GM10248 (cell line): ENCODE measurements at places on chromosomes 2 and 18.

- DNase-seq: no peak
Observed at GRCh38 chr2:188663301-188663700, 310.9 kb upstream of the COL3A1 start.

DNA sequence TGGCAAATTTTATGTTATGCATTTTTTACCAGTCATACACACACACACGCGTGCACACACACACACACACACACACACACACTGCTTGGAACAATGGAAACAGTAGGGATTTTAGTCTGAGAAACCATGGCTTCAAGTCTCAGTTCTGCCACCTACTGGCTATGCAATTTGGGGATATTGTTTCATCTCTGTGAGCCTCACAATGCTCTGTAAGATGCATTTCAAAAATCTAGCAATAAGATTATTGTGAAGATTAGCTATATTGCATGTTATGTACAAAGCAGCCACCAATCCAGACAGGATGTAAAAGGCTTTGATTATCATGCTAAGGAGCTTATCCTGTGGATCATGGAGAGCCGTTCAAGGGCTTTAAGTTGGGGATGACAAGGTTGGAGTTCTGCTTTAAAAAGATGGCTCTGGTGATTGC, 401.4 kb downstream of the NBAS start:
- DNase-seq: peak; percentile 37

DNA sequence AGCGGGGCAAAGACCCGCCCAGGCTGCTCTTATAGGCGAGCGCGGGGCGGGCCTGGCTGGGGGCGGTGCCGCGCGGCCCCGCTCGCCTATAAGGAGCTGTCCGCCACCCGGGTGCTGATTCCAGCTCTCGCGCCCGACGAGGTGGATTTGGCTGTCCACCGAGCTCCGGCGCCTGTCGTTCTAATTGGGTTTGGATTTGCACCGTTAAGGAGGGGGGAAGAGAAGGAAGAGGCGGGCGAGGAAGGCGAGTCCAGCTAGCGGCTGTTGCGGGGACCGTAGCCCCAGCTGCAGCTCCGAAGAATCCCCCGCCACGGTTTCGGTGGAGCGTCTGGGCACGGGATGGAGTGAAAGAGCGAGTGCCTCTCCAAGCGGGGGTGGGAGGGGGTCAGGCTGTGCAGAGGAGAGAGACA, at the start of gene CNTNAP5:
Gene CNTNAP5, plus strand, starts transcription at position 117 of the 410 bp plus-strand sequence. CDS start 364 bp downstream, outside the sequence.
- DNase-seq: peak; percentile 43

DNA sequence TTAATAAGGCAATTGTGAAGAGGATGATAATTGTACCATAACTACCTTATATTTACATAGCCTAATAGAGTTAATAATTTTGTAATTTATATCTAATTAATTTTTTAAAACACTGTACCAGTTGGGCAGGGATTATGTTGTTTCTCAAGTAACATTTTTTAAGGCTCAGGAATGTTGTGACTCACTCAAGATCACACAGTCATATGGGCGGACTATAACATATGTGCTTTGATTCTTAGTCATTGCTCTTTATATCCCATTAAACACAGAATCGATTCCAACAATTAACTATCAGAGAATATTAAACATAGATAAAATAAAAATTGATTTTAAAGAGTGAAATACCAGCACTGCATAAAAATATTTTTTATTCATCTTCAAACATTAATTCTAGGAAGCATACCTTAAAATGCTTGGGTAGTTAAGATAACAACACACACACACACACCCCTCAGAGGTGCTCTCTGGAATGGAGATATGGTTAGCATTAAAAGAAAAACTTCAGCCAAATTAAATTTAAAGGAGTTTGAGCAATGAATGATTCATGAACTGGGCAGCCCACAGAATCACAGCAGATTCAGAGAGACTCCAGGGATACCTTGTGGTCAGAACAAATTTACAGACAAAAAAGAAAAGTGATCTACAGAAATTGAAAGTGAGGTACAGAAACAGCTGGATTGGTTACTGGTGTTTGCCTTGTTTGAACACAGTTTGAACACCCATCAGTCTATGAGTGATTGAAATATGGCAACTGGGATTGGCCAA, 869.4 kb upstream of the ID2 start:
- DNase-seq: no peak
